ENCODE measurements at places on chromosomes 6 and 20.

DNA sequence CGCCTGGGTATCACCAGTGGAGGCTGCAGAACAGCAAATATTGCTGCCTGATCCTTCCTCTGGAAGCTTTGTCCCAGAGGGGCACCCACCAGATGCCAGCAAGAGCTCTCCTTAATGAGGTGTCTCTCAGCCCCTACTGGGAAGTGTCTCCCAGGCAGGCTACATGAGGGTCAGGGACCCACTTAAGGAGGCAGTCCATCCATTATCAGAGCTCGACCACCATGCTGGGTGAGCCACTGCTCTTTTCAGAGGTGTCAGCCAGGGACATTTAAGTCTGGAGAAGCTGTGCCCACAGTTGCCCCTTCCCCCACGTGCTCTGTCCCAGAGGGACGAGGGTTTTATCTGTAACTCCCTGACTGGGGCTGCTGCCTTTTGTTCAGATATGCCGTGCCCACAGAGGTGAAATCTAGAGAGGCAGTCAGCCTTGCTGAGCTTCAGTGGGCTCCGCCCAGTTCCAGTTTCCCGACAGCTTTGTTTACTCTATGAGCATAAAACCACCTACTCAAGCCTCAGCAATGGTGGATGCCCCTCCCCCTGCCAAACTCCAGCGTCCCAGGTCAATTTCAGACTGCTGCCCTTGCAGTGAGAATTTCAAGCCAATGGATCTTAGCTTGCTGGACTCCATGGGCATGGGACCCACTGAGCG, 25.9 kb upstream of the AIG1 start:
- DNase-seq = no peak

DNA sequence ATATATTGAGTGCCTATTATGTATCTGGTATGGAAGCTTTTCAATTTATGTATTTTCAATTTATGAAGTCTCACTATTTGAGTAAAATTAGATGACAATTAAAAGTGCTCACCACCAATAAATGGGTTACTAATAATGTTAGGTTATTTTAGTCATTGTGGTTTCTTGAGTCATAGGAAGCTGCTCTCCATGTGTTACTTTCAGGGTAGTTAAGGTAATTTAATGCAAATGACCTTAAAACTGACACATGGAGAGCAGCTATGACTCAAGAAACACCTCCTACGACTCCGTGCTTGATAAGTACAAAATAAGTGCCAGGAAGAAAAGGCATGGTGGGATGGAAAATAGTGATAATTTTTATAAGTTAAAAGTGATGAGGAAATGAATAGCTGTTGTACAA, 16.5 kb upstream of the TINAG start:
- DNase-seq = no peak

GRCh38 chr20:32366380-32366779, 8.2 kb downstream of the ASXL1 start:
- DNase-seq = no peak

- DNase-seq = no peak
These were observed 89.9 kb downstream of the MTFR2 start for GRCh38 chr6:136160250-136160649.
